ENCODE measurements at places on chromosomes 2 and 18.

- no peak for DNase-seq
Observed at GRCh38 chr2:150598383-150598782, 110.9 kb upstream of the RND3 start.

- no peak for DNase-seq
Observed at GRCh38 chr2:157971702-157972101, 95.6 kb upstream of the ACVR1 start.

GRCh38 chr2:224807153-224807964, 91.2 kb upstream of the CCDC195 start:
- DNase-seq = no peak

DNA sequence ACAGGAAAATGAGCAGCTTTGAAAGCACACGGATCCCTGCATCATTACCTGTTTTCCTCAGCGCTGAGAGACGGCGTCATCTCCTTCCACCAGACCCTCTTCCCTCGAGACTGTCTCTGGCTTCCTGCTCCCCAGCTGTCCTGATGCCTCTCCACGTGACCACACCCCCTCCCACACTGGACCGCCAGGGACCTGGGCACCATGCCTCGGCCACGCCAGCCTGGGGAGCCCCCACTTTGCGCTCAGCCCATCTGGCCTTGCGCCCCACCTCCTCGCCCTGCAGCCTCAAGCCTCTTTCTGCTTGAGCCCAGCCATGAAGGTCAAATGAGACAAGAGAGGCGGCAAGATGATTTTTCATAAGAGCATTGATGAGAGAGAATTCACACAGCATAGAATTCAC, 66.0 kb upstream of the ACKR3 start:
- no peak for DNase-seq

DNA sequence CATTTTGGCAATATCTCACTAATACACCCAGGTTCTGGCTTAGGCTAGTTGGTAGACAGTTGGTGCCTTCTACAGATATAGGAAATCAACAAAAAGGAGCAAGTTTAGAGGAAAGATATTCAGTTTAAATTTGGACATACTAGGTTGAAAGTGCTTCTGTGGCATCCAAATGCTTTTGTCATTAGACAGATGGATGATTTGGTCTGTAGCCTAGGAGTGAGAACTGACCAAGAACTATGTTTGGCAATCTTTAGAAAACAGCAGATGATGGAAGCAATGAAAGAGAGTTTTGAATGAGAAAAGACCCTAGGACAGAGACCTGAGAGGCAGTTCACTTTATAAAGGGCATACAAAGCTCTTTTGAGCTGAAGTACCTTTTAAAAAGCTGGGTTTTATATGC, 201.3 kb upstream of the FSHR start:
- DNase-seq = no peak

DNA sequence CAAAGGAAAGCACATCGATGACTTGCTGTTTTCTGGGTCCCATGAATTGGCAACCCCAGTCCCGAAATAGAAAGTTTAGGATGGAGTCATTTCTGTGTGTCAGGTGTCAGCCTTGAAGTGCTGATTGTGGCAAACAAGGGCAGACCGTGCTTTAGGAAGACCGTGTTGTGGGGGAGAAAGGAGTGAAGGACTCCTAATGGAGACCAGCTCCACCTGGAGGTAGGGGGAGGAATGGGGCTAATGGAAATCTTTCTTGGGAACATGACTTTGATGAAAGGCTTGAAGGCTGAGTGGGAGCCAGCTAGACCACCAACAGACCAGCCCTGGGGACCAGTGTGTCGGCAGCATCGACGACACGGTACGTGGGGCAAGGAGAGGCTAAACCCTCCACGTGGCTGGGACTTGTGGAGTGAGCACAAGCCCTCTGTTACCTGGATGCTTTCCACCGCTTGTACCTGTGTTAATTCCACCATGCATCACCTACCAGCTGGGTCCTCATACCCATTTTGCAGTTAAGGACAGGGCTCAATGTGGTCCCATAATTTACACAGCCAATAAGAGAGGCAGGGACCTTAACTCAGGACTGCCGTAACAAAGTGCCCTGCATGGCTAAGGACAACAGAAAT, 104.2 kb downstream of the SH3BP4 start:
- DNase-seq = peak; percentile 24
